ENCODE measurements at places on chromosomes 11 and 22.

GRCh38 chr11:67295846-67296245 lies 6.7 kb downstream of the ANKRD13D start:
- H3K27ac ChIP-seq = no peak overlapping the region
- H3K4me3 ChIP-seq = no peak overlapping the region
- DNase-seq = no peak
- H3K4me1 ChIP-seq = peaks cover 33% of the 10 kb centered on the region

- no peaks in the 10 kb centered on the region for H3K36me3 ChIP-seq
- H3K4me1 ChIP-seq = no peaks in the 10 kb centered on the region
- DNase-seq = no peak
- no peak overlapping the region for H3K4me3 ChIP-seq
These were observed 78.6 kb upstream of the CLPB start for GRCh38 chr11:72512956-72513355.

GRCh38 chr22:19663286-19663815 lies 51.0 kb upstream of the SEPTIN5 start:
- no peaks in the 10 kb centered on the region for H3K27me3 ChIP-seq
- DNase-seq = no peak
- H3K4me3 ChIP-seq = no peak overlapping the region
- no peaks in the 10 kb centered on the region for H3K4me1 ChIP-seq
- H3K36me3 ChIP-seq = no peaks in the 10 kb centered on the region

GRCh38 chr11:9688716-9689511 lies 25.0 kb downstream of the SWAP70 start:
- no peak overlapping the region for H3K27ac ChIP-seq
- DNase-seq = no peak

DNA sequence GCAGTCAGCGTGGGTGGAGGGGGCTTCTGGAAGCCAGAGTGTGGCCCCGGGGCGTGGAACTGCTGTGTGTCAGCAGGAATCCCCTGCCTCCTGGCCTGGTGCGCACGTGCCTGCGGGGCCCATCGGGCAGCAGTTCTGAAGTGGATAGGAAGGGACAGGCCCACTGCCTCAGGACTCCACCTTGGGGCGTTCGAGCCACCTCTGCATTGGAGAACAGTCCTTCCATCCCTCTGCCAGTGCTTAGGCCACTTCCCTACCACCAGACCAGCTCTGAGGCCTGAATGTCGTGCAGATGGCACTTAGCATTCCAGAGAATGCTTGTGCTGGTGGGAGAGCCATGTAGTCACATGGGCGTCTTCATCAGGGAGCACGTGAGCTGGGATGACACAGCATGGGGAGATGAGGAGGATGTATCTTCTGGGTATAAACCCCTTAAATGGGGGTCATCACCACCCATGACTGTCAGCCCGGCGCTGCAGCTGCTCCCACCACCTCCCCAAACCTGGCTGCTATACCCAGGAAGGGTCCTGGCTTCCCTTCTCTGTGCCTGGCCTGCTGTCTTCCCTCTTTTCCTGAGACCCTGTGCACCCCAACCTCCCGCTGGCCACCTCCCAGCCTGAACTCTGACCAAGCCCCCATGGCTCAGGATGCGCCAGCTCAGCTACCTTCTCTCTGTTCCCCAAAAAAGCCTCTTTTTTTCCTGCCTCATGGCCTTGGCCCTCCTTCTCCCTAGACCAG lies 9.7 kb downstream of the INCENP start:
- H3K27me3 ChIP-seq = no peaks in the 10 kb centered on the region
- H3K4me1 ChIP-seq = peaks cover 8% of the 10 kb centered on the region
- H3K4me3 ChIP-seq = no peak overlapping the region

DNA sequence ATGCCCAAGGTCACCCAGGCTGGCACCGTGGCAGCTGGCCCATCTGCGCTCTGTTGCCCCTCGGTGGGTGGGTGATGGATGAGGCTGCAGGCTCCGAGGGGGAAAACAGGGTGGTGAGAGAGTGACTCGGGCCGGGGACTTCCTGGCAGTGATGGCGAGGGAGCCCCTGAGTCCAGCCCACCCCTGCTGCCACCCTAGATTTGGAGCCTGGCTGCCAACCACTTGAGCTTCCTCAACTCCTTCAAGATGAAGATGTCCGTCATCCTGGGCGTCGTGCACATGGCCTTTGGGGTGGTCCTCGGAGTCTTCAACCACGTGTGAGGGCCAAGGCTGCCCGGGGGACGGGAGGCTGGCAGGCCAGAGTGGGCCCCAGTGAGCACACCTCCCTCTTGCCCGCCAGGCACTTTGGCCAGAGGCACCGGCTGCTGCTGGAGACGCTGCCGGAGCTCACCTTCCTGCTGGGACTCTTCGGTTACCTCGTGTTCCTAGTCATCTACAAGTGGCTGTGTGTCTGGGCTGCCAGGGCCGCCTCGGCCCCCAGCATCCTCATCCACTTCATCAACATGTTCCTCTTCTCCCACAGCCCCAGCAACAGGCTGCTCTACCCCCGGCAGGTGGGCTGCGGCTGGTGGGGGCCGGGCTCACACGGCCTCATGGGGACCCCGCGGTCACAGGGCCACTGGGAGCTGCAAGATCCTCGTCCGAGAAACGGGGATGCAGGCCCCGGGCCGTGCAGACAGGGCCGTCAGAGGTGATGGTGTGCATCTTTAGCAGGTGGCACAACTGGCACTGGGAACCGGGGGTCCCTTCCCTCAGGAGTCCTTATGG lies 10.1 kb downstream of the TCIRG1 start:
- no peaks in the 10 kb centered on the region for H3K4me1 ChIP-seq
- H3K27me3 ChIP-seq = no peaks in the 10 kb centered on the region
- H3K4me3 ChIP-seq = no peak overlapping the region
- peaks cover 76% of the 10 kb centered on the region for H3K36me3 ChIP-seq

DNA sequence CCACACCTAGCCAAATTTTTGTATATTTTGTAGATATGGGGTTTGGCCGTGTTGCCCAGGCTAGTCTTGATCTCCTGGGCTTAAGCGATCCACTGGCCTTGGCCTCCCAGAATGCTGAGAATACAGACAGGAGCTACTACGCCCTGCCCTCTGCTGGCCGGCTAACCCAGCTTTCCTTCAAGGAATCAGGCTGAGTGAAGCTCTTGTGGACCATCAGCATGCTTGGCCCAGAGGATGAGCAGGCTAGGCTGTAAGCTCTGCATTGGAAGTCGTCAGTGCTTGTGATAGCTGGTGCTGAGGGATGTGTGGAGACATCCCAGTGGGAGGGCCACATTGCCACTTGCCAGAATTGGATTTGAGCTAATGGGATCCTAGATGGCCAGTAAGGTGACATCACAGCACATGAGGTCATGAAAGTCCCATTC lies 60.6 kb downstream of the MED15 start:
- DNase-seq = no peak
- H3K36me3 ChIP-seq = peaks cover 54% of the 10 kb centered on the region
- peak overlapping the region; percentile 46 for H3K4me3 ChIP-seq
- peaks cover 93% of the 10 kb centered on the region for H3K4me1 ChIP-seq

- H3K27ac ChIP-seq = no peak overlapping the region
- H3K4me3 ChIP-seq = no peak overlapping the region
- H3K36me3 ChIP-seq = no peaks in the 10 kb centered on the region
- no peaks in the 10 kb centered on the region for H3K27me3 ChIP-seq
- H3K4me1 ChIP-seq = no peaks in the 10 kb centered on the region
These were observed 423.3 kb upstream of the CCDC90B start for GRCh38 chr11:83709434-83709833.

DNA sequence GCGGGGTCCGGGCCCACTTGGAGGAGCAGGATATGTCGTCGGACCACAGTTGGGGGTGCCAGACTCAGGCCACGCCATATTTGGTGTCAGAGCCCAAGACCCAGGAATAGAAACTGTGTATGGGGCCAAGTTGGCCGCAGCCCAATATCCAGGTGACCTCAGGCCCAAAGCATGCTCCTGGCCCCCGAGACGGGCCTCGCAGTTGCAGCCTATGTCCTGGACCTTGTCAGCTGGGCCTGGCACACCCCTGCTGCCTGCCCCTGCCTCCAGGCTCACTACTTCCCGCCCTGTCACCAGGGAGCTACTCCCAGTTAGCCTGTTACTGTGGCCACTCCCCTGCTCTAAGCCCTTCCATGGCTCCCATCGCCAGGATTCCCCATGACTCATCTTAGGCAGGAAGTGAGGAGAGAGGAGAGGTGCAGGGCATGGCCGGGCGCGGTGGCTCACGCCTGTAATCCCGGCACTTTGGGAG lies 23.1 kb downstream of the A4GALT start:
- no peaks in the 10 kb centered on the region for H3K27me3 ChIP-seq
- no peak overlapping the region for H3K4me3 ChIP-seq
- DNase-seq = no peak

DNA sequence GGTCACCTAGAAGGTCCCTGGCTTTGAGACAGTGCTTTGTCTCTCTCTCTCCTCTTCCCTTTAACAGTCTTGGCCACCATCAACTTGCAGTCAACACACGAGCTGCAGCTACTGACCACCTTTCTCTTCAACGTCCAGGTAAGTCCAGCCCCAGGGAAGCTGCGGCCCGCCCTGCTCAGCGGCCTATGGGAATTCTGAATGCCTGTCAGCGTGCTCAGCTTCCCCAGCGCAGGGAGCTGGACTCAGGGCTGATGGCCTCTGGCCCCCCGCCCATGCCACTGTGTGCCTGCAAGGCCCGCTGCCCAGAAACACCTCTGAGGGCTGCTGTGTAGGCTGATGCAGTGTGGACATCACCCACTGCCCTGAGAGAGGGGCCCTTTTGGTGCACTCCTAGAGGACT lies 32.5 kb downstream of the GLB1L2 start:
- H3K4me3 ChIP-seq = no peak overlapping the region
- H3K27ac ChIP-seq = no peak overlapping the region
- no peak for DNase-seq
- no peaks in the 10 kb centered on the region for H3K36me3 ChIP-seq
- peaks cover 9% of the 10 kb centered on the region for H3K4me1 ChIP-seq

DNA sequence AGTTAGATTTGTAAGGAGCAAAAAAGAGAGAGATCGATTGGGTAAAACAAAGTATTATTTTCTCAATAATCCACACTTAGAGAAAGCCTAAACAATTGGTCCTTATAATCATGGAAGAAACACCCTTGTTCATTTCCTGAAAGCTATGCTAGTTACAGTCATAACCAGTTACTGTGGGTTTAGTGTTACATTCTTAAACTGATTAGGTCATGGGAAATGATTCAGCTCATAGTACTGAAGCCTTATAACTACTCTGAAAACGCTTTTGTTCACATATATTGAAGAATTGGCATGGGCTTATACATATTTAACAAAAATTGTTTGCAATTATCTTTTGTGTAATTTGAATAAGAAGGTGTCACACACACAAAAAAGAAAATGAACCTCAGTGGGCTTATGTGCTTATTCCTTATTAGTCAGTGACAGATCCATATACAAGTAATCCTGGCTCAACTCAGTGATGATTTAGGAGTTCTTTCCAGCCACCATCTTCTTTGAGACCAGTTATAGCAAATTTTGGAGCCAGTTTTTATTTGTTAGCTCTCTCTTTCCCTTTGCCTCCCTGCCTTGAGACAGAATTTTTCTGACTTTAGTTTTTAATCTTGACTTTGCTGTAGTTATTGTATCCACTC lies 198.5 kb upstream of the CTSC start:
- no peaks in the 10 kb centered on the region for H3K27me3 ChIP-seq
- H3K4me1 ChIP-seq = no peaks in the 10 kb centered on the region
- H3K36me3 ChIP-seq = no peaks in the 10 kb centered on the region
- H3K4me3 ChIP-seq = no peak overlapping the region

DNA sequence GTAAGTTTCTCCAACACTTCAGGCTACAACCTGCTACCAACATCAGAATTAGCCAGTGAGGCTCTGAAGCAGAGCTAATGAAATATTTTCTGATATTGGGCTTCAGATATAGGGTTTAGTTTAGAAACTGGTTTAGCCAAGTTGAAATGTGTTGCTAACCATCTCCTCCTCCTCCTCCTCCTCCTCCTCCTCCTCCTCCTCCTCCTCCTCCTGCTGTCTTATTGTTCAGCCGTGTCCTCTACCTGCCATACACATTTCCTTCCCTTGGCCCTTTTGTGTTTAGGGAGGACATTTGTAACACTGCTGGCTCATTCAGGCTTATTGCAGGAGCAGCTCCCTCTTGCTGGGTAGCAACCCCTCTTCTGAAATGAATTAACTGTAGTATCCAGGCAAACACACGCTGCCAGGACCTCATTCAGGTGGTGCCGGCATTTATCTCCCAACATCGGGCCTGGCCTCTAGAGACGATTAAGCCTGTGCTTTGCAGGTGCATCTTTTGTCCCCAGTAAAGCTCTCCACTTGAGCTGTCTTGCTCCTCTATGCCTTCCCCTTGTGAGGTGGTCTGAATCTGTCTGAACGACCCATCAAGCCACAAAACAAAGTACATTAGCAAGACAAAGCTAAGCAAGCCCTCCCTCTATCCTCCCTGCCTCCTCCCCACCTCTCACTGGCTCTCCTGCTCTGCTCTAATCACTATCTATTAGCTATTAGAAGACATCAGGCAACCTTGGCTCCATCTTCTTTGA lies 82.9 kb downstream of the KCNJ1 start:
- H3K27ac ChIP-seq = peak overlapping the region; percentile 4
- no peak for DNase-seq
- peaks cover 88% of the 10 kb centered on the region for H3K36me3 ChIP-seq
- peaks cover 30% of the 10 kb centered on the region for H3K4me1 ChIP-seq
- no peak overlapping the region for H3K4me3 ChIP-seq

DNA sequence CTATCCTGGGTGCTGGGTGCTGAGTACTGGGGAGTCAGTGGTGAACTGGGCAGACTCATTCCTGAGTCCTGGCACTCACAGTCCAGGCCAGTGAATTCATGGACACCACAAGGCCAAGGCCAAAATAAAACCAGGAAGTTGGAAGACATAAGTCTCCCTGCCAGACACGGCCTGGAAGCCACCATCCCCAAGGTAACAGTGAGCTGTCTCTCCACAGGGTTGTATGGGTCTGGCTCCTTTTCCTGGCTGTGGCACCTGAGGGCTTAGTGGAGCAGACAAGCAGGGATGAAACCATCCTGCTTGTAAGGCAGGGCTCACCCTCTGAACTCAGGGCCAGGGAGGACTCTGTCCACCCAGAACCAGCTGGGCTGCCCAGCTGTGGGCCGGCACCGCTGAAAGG lies 54.7 kb upstream of the ALX4 start:
- no peaks in the 10 kb centered on the region for H3K4me1 ChIP-seq
- H3K27ac ChIP-seq = no peak overlapping the region
- no peaks in the 10 kb centered on the region for H3K36me3 ChIP-seq
- peaks cover 5% of the 10 kb centered on the region for H3K27me3 ChIP-seq
- H3K4me3 ChIP-seq = no peak overlapping the region

DNA sequence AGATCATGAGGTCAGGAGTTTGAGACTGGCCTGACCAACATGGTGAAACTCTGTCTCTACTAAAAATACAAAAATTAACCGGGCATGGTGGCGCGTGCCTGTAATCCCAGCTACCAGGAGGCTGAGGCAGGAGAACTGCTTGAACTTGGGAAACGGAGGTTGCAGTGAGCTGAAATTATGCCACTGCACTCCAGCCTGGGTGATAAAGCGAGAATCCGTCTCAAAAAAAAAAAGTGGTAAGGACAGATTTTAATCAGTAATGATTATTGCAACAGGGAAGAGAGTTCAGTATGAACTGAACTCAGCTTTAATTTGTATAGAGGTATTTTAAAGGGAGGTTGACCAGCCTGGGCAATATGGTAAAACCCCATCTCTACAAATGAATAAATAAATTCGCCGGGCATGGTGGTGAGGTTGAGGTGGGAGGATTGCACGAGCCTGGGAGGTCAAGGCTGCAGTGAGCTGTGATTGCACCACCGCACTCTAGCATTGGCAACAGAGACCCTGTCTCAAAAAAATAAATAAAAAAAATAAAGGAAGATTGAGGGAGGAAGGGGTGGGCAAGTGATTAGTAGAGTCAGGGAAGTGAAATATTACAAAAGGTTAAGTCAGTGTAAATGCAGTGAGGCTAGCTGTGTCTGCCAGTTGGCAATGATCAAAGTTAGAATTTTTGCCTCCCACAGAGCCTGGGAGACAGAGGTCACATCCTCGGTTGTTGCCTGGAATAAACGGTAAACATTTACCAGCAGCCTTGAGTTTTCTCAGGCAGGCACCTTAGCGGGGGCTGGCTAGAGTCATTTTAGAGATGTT lies 2.6 kb upstream of the MCM5 start:
- no peak overlapping the region for H3K4me3 ChIP-seq
- H3K27ac ChIP-seq = no peak overlapping the region
- no peaks in the 10 kb centered on the region for H3K36me3 ChIP-seq
- no peaks in the 10 kb centered on the region for H3K27me3 ChIP-seq
- no peak for DNase-seq
- H3K4me1 ChIP-seq = peaks cover 27% of the 10 kb centered on the region

Data from CD4-positive, alpha-beta T cell (primary cell).